ENCODE measurements at places on chromosomes 5 and 9. TPM values are rescaled to one million over a fixed set of nuclear protein-coding genes. Genes with fewer than 3 reads are reported as not detected.

NXNL2 gene
- total RNA-seq = 0.86 TPM

- DNase-seq = no peak
Observed at GRCh38 chr9:6667633-6668280, 22.2 kb upstream of the GLDC start.

HTR4 gene
- total RNA-seq = not detected

DNA sequence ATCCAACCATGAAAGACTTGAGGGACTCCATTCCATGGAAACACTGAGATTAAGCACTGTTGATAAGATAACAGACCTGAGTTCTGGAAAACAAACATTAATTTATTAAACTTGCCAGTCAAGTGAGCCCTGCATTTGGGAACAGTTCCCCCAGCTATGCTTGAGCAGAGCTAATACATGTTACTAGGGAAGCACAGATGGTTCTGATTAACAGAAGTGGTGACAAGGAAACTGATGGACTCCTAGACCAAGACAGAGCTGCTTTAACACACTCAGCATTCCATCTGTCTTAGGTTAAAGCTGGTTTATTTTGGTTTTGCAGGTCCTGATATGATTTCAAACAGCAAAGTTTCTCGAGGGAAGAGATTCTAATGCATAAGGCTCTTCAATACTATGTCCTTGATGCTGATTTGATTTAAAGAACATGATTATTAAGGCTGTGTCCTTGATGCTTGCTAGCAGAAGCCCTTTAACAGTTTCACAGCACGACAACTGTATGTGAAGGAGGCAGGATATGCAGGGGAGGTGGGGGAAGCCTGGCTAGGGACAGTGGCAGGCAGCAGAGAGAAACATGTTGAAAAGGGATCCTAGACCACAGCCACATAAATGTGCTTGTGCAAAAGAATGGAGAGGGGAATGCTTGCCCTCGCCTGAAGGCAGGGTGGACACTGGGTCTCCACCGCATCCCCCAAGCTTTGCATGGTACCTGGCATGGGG is 66.2 kb downstream of the ACTBL2 start:
- no peak for DNase-seq
